ENCODE measurements at places on chromosomes 16 and 17.

DNA sequence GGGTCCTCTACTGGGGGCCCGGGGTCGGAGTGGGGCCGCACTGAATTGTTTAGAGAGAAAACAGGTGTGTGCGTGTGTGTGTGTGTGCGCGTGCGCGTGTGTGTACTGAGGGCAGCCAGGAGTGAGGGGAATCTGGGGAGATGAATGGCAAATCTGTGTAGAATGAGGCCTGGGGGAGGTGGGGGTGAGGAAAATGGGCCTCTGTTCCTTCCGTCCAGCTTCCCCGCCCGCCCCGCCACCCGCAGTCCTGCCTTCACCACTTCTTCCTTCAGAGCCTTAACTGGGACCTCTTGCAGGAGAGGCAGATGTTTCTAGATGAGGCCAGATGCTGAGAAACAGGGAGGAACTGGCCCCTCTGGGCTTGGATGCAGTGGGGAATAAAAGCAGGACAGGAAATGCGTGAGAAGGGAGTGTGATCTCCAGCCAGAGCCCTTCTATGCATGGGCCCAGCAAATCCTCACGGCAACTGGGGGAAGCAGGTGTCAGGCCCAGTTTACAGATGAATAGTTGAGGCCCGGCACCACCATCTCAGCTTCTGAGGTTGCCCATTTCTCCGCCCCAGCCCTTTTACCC, 29.7 kb upstream of the NGFR start:
- no peak for DNase-seq

- DNase-seq = no peak
Measured at GRCh38 chr16:23861874-23862273, 26.1 kb downstream of the PRKCB start.

- DNase-seq = no peak
Measured at GRCh38 chr16:51697454-51697853, 546.4 kb upstream of the SALL1 start.

DNA sequence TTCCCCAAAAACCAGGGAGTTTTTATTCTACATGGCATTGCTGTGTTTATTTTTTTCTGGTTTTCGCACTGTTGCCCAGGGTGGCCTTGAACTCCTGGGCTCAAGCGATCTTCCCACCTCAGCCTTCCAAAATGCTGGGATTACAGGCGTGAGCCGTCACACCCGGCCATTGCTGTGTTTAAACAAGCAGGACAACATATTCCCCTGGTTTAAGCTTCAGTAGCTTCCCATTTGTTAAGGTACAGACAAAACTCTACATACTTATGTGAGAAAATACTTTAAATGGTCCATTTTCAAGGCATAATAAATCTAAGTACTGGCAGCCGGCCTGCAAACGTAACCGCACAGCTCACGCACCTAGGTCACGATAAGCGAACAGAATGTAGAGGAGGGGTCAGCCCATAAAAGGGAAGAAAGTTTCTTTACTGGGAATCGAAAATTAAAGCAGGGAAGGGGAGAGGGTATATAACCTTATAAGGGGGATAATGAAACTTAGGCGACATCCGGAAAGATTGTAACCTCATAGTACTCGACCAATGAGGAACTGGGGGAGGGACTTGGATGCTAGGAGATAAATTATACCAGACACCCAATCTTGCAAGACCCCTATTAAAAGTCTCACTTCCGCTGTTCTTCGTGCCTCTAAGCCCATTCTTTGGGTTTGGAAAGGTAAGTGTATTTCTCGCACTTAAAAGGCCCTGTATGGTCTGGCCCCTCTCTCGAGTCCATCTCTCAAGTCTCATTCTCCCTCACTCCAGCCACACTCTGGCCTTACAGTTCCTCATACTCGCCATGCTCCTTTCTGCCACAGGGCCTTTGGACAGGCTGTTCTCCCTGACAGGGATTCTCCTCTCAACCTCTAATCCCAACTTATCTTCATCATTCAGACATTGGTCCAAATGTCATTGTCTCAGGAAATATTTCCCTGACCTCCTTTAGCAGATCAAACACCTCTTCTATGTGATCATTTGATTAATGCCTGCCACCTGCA, 59.2 kb downstream of the TEX14 start:
- no peak for DNase-seq

DNA sequence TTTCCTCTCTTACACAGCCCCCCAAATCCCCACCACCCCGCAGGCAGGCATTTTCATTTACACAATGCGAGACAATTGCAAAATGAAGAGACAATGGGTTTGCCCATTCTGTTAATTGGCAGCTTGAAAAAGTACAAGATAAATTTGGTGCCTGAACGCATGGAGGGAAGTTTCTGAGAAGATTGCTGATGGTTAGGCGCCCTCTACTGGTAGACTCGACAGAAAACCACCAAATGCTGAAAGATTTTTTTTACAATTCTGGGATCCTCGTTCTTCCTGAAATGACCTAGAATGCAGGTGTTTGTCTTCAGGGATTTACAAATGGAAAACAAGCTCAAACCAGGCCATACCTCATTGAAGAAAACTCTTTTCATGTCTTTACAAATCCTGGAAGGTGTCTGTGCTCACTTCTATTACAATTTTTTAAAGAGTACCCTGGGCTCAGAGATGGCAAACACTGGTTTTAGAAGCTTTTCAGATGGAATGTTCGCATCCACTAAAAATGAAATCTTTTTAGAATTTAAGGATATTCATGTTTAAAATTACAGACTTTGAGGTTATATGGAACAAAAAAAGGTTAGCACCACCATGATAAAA, 338.5 kb downstream of the PMP22 start:
- no peak for DNase-seq

GRCh38 chr17:58339755-58340404, 11.3 kb upstream of the TSPOAP1 start:
- DNase-seq = no peak

- DNase-seq = no peak
Measured at GRCh38 chr17:72576289-72576759, 455.5 kb downstream of the SOX9 start.

- no peak for DNase-seq
Measured at GRCh38 chr17:50095626-50096037, 481 bp downstream of the PDK2 start.

DNA sequence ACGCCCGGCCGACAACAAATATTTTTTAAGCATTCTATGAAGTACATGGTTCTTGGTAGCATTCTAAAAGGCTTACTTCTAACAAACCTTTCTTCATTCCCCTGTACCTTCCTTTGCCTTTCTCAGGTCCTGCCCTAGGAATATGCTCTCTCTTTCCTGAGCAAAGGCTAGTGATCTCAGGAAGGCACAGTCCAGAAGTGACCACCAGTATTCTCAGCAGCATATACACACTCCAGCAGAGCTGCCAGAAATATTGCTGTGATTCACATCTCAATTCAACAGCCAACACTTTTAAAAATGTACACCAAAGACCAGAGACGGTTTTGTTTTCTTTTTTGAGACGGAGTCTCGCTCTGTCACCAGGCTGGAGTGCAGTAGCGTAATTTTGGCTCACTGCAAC, 41.4 kb upstream of the ANKFY1 start:
- no peak for DNase-seq

DNA sequence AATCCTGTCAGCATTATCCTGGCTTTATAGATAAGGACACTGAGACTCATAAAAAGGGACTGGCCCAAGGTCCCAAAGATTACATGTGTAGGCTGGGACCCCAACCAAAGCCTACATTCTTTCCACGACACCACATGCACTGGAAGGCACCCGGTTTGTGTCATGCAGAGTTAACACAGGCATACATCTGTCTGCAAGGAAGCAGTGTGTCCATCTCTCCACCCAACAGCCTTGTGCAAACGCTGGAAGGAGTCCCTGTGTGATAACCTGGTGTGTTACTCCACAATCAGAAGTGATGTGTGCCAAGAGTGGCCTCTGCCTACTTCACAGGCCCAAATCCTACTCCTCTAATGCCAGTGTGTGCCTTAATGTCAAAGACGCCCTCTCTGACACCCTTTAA, 139.8 kb downstream of the PARN start:
- no peak for DNase-seq

DNA sequence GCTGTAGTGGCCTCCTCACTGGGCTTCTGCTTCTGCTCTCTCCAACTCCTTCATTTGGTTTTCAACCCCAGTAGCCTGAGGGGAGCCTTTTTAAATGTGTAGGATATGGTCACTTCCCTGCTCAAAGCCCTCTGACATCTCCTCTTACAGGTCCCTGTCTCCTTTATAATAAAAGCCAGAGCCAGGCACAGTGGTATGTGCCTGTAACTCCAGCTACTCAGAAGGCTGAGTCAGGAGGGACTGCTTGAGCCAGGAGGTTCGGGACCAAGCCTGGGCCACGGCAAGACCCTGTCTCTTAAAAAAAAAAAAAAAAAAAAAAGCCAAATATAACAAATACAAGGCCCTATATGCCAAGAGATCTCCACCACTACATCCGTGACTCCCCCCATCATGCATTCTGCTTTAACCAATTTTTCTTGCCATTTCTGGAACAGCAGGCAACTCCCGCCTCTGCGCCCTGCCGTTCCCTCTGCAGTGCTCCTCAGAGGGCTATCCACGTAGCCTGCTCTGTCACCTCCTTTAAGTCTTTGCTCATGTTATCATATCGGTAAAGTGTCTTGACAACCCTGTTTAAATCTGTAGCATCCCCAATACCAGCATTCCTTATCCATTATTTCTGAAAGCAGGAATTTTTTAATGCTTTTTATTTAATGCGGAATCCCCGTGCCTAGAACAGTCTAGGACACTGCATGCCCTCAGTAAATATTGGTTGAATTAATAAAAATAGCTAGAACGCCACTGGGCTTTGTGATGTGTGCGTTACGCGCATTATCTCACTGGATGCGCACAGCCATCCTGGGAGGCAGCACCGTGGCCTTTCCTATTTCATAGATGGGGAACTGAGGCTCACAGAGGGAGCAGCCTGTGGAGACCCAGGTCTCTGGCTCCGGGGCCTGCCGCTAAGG, 9.5 kb downstream of the ZNF771 start:
- DNase-seq = no peak

DNA sequence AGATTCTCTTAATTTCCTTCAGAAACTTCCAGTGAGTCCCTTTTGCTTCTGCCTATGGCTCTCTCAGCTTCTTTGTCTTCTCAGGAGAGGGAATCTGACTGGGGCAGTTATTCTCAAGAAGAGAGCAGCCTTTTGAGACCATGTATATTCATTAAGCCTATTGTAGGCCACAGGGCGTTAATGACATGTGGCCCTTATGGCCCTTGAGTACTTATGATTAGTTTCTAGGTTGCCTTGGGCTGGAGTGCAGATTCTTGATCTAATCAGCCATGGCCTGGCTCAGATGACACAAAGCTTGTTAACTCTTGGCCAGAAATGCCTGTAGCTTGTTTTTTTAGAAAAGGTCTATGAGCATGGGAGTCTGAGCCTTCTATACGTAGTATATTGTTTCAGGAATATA, 17.4 kb downstream of the MFSD11 start:
- no peak for DNase-seq

- no peak for DNase-seq
Measured at GRCh38 chr17:31235110-31235509, 61.9 kb downstream of the OMG start.

GRCh38 chr17:67434061-67434525, 57.0 kb downstream of the PITPNC1 start:
- DNase-seq = no peak

DNA sequence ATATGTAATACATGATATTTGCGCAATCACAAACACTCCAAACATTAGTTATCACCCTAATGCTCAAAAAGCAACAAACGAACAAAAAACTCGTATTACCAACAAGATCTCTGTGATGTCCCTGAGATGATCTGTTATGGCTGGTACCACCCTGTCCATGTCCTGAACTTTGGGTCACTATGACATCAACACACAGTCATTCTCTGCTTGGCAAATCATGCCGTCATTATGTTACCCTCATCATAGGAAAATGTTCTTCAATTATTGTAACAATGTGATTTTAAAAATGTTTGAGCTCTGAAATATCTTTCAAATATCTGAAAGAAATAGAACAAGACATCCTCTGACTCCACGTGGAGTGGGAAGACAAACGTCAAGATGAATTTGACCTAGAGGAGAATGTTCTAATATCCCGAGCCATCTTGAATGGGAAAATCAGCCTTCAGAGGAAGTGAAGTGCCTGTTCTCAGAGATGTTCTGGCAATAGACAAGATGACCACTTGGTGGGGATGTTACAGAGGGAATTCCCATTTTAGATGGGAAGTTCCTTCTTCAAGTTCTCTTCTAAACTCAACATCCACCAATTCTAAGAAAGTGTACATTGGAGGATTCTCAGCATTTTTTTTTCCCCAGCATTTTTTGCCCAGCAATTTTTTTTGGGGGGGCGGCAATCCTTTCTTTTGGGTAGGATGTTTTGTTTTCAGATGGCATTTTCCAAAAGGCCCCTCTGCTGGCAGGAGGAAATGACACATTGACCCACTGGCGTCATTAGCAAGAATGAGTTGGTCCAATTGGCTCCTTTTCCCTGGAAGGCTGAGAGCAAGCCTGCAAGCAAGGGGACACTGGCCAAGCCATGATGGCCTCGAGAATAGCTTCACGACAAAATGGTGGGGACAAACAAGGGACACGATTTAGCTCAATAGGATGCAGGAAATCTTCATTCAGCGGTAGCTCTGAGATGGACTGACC, 3.7 kb upstream of the HSD17B2 start:
- DNase-seq = no peak

Data from NK-92 treated with Interleukin-12 subunit alpha and Interleukin-12 subunit beta, amount 100 ng/mL, for 24 hours (cell line).